ENCODE measurements at places on chromosomes 12 and 14. TPM values are rescaled to one million over a fixed set of nuclear protein-coding genes. Genes with fewer than 3 reads are reported as not detected.

VASH1 gene
- 1.8 TPM for total RNA-seq

METTL25 gene
- 9.9 TPM for total RNA-seq

PTGER2 gene
- total RNA-seq, result 37.8 TPM

RFX4 gene
- total RNA-seq, result not detected

ADCY6 gene
- total RNA-seq, result 25.6 TPM

PPP1R1A gene
- total RNA-seq, result not detected

GYS2 gene
- not detected for total RNA-seq

PTCSC3 gene
- not detected for total RNA-seq

RNF10 gene
- total RNA-seq, result 68.5 TPM

PRH1 gene
- total RNA-seq, result 6.6 TPM

LBHD2 gene
- total RNA-seq, result not detected

PRICKLE1 gene
- 1.1 TPM for total RNA-seq

TBX3 gene
- total RNA-seq, result 19.3 TPM

PROX2 gene
- not detected for total RNA-seq

SRGAP1 gene
- 3.7 TPM for total RNA-seq

NANOG gene
- total RNA-seq, result not detected

DDX55 gene
- total RNA-seq, result 23.5 TPM

GPRC5A gene
- total RNA-seq, result 1.7 TPM

ADAM21 gene
- total RNA-seq, result 1.3 TPM

SIX1 gene
- 156 TPM for total RNA-seq

RAD9B gene
- total RNA-seq, result 1.0 TPM

MYO1H gene
- total RNA-seq, result not detected

CCDC60 gene
- not detected for total RNA-seq

RASSF9 gene
- not detected for total RNA-seq

C14orf93 gene
- 4.0 TPM for total RNA-seq

TMEM63C gene
- not detected for total RNA-seq

CCDC197 gene
- not detected for total RNA-seq

PIANP gene
- 0.34 TPM for total RNA-seq

DAO gene
- not detected for total RNA-seq

GSG1 gene
- total RNA-seq, result 9.0 TPM

IL22 gene
- total RNA-seq, result not detected

PDZRN4 gene
- not detected for total RNA-seq

OR6C3 gene
- not detected for total RNA-seq

KTN1 gene
- 182 TPM for total RNA-seq

AKAP3 gene
- 0.52 TPM for total RNA-seq

CCDC196 gene
- not detected for total RNA-seq

SERPINA5 gene
- total RNA-seq, result 0.06 TPM

MYO1A gene
- total RNA-seq, result 0.06 TPM

PAPLN gene
- total RNA-seq, result 0.63 TPM

FOXA1 gene
- 0.13 TPM for total RNA-seq

LRRC23 gene
- total RNA-seq, result 4.0 TPM

NRXN3 gene
- total RNA-seq, result not detected

IL31 gene
- total RNA-seq, result not detected

BBOF1 gene
- 4.9 TPM for total RNA-seq

SMIM41 gene
- total RNA-seq, result not detected

SLC41A2 gene
- total RNA-seq, result 2.4 TPM

DNAJC22 gene
- 1.1 TPM for total RNA-seq

CLEC4D gene
- total RNA-seq, result not detected

MGST1 gene
- 78.8 TPM for total RNA-seq

ZNF26 gene
- total RNA-seq, result 16.3 TPM

SLC25A47 gene
- total RNA-seq, result not detected
